ENCODE measurements at places on chromosomes 2 and 18.

- DNase-seq = no peak
Observed at GRCh38 chr18:24702001-24702515, 241.6 kb downstream of the HRH4 start.

GRCh38 chr18:58522132-58522531, 106.8 kb downstream of the ALPK2 start:
- DNase-seq = no peak

GRCh38 chr2:164835302-164835701, 6.3 kb downstream of the COBLL1 start:
- DNase-seq = no peak

DNA sequence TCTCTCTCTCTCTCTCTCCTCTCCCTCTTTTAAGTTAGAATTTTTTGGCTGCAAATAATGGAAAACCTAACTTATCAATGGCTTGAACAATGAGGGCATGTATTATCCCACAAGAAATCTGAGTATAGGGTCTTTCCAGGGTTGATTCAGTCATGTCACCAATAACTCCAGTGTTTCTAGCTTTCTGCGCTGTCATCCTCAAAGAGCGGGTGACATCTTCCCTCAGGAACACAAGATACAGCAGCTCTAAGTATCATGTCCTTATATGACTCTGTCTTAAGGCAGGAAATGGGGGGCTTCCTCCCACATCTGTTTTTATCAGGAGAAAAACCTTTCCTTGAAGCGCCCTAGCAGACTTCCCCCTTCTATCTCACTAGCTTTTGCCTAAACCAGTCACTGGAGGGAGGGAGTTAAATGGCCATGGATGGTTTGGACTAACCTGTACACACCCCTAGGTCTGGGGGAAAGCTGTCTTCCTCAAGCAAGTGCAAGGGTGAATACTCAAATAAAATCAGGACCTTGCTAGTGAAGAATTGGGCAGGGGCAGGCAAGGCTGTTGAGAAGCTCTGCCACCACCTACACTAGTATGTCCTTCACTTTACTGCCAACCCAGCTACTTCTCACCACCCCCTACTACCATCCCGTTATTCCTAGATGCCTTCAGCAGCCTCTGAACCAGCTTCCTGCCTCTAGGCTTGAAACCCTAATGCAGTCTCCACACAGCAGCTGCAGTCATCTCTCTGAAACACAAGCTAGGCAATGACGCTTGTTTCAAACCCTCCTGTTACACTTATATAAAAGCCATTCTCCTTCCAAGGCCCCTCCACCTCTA, 7.5 kb upstream of the TUBA4A start:
- no peak for DNase-seq

DNA sequence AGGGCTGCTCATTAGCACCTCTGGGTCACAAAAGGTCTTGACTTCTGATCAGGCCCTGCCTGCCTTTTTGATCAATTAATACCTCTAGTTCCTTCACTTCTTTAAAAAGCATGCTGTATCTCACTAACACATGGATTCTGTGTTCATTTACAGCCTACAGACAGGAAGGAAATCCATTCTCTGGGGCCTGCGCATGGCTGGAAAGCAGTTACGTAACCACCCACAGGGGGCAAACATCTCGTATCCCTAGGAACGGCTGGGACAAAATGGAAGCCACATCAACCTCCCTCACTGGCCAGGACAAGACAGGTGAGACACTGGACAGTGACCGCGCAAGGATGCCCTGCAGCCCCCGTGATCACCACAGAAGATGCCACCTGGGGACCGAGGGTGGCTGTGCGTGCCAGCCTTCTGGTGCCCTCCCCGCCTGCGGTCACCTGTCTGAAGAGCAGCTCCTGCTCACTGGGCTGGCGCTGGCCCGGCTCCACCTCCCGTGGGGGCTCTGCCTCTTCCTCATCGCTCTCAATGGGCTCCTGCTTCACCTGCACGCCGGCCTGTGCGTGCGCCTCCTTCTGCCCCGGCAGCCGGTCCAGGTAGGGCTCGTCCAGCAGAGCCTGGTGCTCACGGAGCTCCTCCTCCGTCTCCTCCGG, 266.9 kb downstream of the TWIST2 start:
- no peak for DNase-seq

- no peak for DNase-seq
Observed at GRCh38 chr18:11859282-11859830, 8.1 kb downstream of the CHMP1B start.

- DNase-seq = no peak
Observed at GRCh38 chr2:131155208-131155855, 50.2 kb downstream of the PLEKHB2 start.

DNA sequence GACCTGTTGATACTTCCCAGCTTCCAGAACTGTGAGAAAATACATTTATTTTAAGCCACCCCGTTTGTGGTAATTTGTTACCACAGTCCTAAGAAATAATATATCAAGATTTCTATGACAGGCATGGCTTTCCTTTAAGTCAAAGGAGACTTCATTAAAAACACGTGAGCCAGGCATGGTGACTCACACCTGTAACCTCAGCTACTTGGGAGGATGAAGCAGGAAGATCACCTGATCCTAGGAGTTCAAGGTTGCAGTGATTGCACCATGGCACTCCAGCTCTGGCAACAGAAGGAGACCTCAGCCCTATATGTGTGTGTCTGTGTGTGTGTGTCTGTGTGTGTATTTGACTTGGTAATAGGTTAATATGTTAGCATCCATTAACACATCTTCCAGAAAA, 69.8 kb upstream of the SCN7A start:
- DNase-seq = no peak

- no peak for DNase-seq
Observed at GRCh38 chr18:39184176-39184575, 1618.6 kb upstream of the CELF4 start.

- no peak for DNase-seq
Observed at GRCh38 chr2:43348908-43349661, 122.7 kb upstream of the ZFP36L2 start.

GRCh38 chr2:163659224-163659623, 76.6 kb downstream of the FIGN start:
- no peak for DNase-seq

GRCh38 chr2:168119515-168120141, 127.8 kb downstream of the STK39 start:
- no peak for DNase-seq

DNA sequence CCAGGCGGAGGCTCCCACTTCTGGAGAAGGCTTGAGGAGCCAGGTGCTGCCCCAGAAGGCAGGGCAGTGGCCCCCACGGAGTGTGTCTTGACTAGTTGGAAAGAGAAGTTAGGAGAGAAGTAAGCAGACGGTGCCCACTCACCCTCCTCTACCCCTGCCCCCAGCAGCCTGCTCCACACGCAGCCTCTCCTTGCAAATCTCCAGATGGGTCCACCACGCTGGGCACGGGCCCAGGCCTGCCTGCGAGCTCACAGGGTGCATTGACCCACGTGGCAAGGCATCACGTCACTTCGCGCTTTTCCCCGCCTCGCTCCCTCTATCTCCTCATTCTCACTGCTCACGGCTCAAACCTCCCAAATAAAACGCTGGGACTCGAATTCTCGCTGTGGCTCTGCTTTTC, 71.8 kb upstream of the RAB12 start:
- DNase-seq = no peak
